ENCODE measurements at places on chromosomes 12 and 14. TPM values are rescaled to one million over a fixed set of nuclear protein-coding genes. Genes with fewer than 3 reads are reported as not detected.

The DHH gene
- 0.71 TPM for total RNA-seq

The KRT6B gene
- not detected for total RNA-seq

The UNC119B gene
- 10.7 TPM for total RNA-seq

The FBLN5 gene
- total RNA-seq = 1.5 TPM

The LTBR gene
- 0.38 TPM for total RNA-seq

The TMEM229B gene
- total RNA-seq = 7.1 TPM

The R3HDM2 gene
- total RNA-seq = 106 TPM

The LALBA gene
- not detected for total RNA-seq

The DBX2 gene
- not detected for total RNA-seq

The IL23A gene
- total RNA-seq = 27.5 TPM

DNA sequence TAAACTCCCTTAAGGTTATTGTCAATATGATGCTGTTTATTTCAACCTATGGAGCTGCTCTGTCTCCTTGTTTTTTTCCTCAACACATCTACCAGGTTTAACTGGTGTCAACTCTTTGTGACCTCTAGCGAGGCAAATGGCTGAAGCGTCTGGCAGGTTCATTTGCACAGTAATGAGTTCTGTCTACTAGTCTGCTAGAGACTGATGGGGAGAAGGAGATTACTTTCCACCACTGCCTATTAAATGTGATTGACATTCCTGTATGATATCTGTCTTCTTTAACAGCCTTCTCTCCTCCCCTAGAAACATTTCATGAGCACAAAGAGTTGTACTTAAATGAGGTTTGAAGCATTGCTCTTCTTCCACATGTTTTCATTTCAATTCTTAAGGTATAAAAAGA lies 253.7 kb downstream of the SLC6A15 start:
- no peak for DNase-seq

GRCh38 chr14:22112004-22112403 lies 438.4 kb upstream of the OR4E1 start:
- peak; percentile 56 for DNase-seq

- DNase-seq = no peak
Observed at GRCh38 chr12:92978607-92979006, 49.5 kb upstream of the EEA1 start.

DNA sequence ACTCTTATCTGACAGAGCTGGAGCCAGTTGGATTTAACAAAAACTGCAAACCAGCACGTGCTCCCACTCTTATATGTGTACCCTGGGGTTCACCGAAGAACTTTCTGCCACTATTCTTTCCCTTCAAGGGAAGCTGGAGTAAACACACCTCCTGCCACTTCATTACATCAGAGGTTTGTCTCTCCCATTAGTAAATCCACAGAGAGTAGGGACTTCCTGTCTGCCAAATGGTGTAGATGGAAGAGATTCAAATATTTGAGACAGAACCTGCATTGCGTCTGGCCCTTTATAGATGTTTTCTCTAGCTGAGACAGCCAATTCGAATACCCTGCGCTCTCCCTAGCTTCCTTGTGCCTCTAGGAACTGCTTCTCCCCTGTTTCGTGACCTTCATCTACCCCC lies 29.1 kb upstream of the AEBP2 start:
- DNase-seq = no peak

- no peak for DNase-seq
Observed at GRCh38 chr12:109763201-109763841, 49.7 kb downstream of the FAM222A start.

DNA sequence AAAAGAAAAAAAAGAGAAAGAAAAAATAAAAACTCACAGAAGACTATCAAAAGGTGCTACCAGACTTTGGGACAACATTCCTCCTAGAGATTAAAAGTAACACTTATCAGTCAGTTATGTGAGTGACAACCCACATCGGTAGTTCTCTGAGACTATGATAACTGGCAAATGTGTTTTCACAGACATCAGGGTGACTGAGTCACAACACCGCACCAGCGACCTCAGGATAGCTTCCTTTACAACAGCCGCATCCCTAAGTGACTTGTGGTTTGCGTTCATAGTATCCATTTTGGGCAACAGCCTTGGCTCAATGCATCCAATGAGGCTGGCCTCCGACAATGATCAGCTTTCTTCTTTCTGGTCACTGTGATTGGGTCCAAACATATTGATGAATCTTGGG lies 359.1 kb downstream of the TMEM132D start:
- DNase-seq = no peak

DNA sequence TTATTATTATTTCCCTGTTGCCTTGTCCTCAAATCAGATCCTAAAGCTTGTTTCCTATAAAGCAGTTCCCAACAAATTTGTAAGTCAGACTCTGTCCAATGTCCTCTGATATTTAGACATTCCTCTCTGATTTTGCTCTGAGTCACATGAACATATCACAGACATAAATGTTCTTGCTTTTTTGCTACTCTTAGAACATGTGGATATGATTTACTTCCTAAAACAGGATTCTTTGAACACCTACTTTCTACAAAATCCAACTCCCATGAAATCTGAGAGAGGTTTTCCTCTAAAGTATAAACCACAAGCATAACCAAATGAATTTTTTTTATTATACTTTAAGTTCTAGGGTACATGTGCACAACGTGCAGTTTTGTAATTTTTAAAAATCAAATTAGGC lies 181.3 kb upstream of the SLC38A2 start:
- no peak for DNase-seq

GRCh38 chr12:19121449-19122018 lies 8.0 kb upstream of the PLEKHA5 start:
- DNase-seq = no peak

DNA sequence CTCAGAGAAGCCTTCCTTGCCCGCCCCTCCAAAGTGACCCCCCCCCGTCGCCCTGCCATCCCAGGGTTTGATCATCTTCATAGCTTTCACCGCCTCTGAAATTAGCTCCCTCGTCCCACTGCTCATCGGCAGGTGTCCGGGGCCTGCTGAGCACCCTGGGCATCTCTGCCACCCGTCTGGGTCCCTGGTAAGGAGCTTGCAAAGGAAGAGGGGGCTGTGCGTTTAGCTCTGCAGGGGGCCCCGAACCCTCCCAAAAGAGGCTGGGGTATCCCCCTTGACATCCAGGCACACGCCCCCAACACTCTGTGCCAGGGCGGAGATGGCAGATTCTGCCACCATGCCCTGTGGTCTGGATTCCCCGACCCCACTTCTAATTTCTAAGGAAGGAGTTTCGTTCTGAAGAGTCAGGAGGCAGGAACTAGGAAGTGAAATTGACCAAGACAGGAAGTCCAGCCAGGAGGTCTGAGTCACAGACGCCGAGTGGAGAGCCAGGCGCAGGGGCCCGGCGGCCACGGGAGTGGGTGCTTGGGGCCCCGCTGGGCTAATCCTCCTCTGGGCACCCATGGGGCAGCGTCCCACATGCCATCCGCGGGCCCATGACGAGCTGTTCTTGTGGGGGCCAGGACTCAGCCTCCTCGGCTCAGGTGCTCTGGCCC lies 95.7 kb downstream of the RFLNA start:
- DNase-seq = no peak

DNA sequence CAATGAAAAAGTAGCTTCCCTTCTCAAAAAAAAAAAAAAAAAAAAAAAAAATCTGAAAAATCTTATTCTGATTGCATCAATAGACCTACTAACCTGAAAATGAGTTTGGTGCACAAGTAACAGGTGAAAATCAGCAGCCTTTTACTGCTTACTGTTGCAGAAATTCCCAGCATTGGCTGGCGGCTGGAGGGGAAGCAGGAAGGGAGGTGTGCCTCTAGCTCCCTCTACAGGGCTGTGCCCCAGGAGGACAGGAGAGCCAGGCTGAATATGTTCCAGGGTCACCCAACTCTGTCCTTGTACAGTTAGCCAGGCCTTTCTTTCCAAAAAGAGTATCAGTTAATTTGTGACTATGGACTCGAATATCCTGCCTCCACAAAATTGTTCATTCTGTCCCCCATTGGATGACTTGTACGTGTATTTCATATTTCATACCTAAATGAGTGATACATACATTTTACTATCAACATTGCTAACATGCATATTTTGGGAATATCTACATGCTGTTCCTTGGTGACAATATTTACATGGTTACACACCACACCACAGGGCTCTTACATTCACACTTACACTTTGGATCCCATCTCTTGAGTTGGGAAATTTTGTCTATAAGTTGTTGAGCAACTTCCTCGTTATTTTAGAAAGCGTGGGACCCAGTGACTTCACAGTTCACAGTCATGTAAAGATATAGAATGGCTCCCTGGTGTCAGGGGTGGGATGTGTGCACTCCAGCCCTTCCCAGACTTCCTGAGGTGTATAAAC lies 124.8 kb downstream of the SAMD4A start:
- DNase-seq = no peak

- DNase-seq = no peak
Observed at GRCh38 chr12:54489857-54490256, 7.7 kb upstream of the NCKAP1L start.

- DNase-seq = no peak
Observed at GRCh38 chr12:89991807-89992590, 283.4 kb upstream of the ATP2B1 start.

GRCh38 chr14:74558655-74559054 lies 53.4 kb downstream of the LTBP2 start:
- DNase-seq = no peak

DNA sequence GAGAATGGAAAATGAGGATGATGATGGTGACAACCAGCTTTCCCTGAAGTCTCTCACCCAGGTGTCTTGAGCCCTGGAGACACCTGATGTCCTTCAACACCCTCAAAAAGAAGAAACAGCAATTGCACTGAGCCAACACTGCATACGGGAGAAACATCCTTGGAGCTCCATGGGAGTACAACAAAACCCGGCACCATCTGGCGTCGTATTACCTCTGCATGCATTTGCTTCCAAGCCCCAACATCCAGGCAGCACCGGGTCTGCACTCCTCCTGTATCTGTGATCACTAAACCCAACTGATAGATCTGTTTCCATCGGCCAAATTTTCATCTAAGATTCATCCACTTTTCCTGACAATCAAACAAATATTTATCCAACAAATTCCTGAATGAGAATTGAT lies 249.9 kb downstream of the DPF3 start:
- DNase-seq = no peak

DNA sequence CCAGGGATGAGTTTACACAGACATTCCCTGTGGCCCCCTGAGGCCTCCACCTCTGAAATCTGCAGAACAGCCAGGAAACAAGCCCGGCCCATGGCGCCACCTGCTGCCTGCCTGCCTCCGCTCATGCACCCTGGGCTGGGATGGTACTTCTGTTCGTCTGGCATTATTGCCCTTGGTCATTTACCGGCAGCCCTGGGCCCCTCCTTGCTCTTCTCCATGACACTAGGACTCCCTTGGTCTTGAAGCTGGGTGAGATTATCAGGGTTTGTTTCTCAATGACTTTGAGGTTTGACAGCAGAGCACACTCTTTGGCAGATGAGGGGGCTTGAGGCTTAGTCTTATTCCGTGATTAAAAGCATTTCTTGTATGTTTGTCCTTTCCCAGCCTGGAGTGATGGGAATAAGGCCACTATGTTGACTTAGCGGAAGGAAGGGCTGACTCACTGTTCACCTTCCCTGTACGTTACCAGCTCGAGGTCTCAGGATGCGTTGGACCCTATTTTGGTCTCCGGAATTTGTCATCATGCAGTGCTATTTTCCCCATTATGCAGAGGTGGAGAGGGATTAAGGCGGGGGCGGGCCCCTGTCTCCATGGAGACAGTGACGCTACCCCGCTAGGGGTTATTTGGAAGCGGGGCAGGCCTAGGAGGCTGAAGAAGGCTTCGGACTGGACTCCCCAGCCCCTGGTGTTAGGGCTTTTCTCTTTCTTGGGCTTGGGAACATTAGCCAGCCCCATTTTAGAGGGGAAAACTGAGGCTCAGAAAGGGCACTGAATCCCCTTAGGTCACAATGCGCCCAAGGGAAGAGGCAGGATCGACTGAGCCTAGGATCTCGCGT lies 706 bp upstream of the PEX5 start:
- DNase-seq = peak; percentile 65

GRCh38 chr12:117333331-117333881 lies 28.0 kb downstream of the NOS1 start:
- DNase-seq = no peak

- no peak for DNase-seq
Observed at GRCh38 chr14:32906672-32907071, 32.0 kb upstream of the NPAS3 start.

- no peak for DNase-seq
Observed at GRCh38 chr14:51396222-51396815, 156.3 kb downstream of the TMX1 start.

- no peak for DNase-seq
Observed at GRCh38 chr14:88829685-88830302, 5.3 kb downstream of the TTC8 start.

DNA sequence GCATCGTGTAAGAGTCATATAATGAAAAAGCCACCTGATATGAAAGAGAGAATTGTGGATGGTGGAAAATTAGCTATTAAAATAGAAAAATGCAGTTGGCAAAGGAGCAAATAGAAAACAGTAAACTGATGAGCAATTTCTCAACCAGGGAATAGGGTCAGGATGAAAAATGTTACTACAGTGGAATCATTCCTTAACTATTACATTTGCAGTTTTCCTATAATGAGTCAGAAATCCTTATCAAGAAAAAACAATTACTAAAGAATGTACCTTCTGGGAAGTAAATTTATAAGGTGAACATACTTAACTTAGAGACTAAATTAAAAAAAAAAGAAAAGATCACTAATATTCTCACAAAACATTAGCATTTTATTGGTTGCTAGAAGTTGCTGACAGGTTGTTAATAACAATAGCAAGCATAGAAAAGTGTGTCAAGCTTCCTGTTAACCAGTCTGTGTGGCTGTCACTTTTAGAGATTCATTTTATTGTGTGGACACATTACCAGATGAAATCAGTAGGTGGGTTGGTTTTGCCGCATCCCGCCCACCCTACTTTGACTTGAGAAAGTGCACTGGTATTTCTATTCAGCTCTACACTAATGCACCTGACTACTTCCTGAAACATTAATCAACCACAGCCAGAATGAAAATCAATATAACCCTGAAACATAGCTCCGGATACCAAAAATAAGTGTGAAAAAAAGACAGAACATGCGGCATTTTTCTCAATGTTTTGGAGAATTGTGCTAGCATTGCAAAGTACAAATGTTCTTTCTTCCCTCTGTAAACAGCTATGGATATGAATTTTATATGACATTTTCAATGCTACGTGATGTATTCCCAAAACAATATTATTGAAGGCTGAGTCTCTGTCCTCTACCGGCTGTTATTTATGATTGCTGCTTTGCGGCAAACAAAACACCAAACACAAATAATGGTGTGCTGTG lies 576.7 kb downstream of the SLC16A7 start:
- DNase-seq = no peak

GRCh38 chr12:132083614-132083940 lies 60.5 kb downstream of the DDX51 start:
- DNase-seq = no peak

DNA sequence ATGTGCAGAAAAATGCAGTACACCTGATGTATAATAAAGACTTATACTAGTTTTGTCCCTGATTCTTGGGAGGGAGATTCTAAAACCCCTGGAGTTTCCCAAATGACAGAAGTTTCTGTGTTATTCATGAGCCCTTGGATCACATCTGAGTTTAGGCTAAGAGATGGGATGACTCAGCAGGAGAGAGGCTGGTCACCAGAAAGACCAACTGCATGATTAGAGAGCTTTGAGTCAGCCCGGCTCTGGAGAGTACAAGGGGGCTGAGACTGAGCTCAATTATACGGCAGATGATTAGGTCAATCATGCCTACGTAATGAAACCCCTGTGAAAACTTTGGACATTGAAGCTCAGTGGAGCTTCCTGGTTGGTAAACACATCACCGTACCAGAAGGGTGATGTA lies 174.2 kb downstream of the SSPN start:
- no peak for DNase-seq

GRCh38 chr12:23029185-23029584 lies 404.2 kb downstream of the ETNK1 start:
- DNase-seq = no peak
